ENCODE measurements at places on chromosomes 13 and 19. TPM values are rescaled to one million over a fixed set of nuclear protein-coding genes. Genes with fewer than 3 reads are reported as not detected.

DNA sequence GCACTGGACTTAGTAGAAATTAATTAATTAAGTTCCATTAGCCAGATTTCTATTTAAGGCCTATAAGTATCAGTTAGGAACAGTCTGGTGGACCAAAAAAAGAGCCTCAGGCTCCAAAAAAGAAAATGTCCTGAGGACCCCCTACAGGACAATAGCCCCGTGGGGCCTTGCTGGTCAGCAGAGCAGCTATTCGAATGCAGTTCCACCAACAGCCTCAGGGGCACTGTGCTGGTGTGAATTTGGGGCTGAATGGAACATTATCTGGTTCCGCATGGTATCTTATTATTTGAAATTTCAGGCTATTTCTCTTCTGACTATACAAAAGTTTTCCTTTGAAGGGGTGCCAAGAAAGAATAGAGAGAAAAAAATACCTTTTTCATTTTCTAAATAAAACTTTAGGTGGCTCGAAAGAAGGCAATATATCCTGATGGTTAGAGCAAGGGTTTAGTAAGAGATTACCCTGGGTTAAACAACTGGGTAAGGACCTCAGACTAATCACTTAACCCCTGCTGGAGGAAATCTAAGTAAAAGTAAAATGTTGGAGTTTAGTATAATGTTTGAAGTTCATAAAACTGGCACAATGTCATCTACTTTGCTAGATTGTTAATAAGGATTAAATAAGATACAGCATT is 147.2 kb downstream of the MIPEP start:
- DNase-seq, result no peak

DNA sequence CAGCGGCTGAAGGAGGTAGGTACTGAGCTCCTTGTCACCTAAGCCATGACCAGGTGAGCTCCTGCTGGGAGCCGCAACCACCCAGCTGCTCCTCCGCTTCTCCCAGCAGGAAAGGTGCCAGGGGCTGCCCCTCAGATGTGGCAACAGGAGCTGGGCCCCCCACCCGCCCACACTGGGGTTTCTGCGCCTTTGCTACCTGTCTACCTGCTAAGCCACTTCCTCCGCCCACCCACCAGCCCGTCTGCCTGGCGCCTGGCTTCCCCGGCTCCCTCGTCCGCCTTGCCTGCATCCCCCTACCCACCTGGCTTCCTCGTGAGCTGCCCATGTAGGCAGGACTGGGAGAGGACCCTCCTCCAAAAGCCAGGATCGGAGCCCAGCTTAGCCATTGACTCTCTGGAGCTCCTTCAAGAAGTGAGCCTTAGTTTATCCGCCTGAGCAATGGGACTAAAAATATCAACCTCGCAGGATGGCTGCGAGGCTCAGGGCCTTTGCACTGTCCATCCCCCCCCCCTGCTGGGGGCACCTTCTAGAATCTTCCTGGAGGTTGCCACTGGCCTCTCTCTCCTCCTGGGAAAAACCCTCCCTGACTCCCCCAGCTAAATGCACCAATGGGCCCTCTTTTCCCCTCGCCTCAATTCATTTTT is 55.8 kb upstream of the KLF2 start:
- no peak for DNase-seq

SLAIN1 gene
- total RNA-seq, result 10.6 TPM

RGS9BP gene
- total RNA-seq, result 1.7 TPM

PCP2 gene
- total RNA-seq, result not detected

SPACA4 gene
- not detected for total RNA-seq

CALR gene
- total RNA-seq, result 571 TPM

DNA sequence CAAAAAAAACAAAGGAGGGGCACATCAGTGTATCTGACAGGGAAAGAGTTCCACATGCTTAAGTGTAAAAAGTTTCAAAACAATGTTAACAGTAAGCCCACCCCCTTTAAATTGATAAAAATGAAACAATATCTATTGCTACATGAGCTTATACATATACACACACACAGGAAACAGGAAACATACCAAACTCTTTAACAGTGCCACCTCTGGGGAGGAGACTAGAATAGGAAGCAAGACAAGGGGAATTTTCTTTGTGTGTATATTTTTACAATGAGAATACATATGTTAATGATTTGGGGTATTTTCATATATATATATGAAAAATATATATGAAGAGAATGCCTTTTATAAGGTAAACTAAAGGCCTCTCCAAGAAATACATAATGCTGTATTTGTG is 44.7 kb downstream of the TPT1 start:
- no peak for DNase-seq

ZNF850 gene
- 4.7 TPM for total RNA-seq

ZNF460 gene
- 34.3 TPM for total RNA-seq

Data from right cardiac atrium (tissue), 5 donors.